ENCODE measurements at places on chromosomes 16 and 17. TPM values are rescaled to one million over a fixed set of nuclear protein-coding genes. Genes with fewer than 3 reads are reported as not detected.

Gene CCDC78
- total RNA-seq: 2.6 TPM

GRCh38 chr16:84583995-84584394 lies 33.9 kb downstream of the COTL1 start:
- no peak for DNase-seq

GRCh38 chr17:7755095-7755890 lies 37.7 kb downstream of the DNAH2 start:
- no peak for DNase-seq

- no peak for DNase-seq
Observed at GRCh38 chr17:61395983-61396585, 3.6 kb upstream of the TBX2 start.

- DNase-seq: no peak
Observed at GRCh38 chr17:27318633-27319032, 24.7 kb downstream of the WSB1 start.

Gene PYY
- total RNA-seq: 0.98 TPM

DNA sequence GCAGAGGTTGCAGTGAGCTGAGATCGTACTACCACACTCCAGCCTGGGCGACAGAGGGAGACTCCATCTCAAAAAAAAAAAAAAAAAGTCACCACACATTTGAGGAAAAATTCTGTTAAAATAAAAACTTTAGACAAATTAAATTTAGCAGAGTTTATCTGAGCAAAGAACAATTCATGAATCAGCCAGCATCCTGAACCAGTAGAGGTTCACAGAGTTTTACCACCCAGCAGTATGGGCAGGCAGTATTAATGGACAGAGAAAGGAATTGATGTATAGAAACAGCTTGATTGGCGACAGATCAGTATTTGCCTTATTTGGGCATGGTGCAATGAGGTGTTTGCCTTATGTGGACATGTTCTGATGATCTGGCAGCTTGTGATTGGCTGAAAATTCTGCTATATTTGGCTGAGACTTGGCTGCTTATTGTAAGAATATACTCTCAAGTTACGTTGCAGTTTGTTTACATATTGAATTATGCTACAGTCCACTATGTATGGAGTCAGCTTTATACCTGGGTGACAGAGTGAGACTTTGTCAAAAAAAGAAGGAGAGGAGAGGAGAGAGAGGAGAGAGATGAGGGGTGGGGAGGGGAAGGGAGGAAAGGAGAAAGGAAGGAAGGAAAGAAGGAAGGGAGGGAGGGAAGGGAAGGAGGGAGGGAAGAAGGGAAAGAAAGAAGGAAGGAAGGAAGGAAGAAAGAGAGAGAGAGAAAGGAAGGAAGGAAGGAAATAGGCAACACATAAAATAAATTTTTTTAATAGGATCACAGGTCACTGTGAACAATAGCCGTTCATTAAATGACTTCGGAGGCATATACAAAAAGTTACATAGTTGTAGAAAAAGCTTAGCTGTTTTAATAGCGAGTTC lies 14.6 kb downstream of the ABCC3 start:
- no peak for DNase-seq

- DNase-seq: no peak
Observed at GRCh38 chr17:17127156-17127555, 79.0 kb downstream of the PLD6 start.

Gene SHPK
- 17.4 TPM for total RNA-seq

DNA sequence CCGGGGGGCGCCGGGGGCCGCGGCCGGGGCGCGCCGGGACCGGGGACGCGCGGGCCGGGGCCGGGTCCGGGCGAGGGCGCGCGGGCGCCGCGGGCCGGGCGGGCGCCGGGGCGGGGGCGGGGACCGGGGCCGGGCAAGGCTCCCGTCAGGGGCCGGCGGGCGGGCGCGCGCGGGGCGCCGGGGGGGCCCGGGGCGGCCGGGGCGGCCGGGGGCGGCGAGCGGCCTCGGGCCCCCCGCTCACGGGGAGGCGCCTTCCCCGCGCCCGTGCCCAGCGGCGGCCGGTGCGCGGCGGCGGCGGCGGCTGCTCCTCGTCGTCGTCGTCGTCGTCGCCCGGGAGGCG lies 563 bp downstream of the ZCCHC14 start:
- DNase-seq: no peak

Gene NPIPA3
- total RNA-seq: 1.3 TPM

DNA sequence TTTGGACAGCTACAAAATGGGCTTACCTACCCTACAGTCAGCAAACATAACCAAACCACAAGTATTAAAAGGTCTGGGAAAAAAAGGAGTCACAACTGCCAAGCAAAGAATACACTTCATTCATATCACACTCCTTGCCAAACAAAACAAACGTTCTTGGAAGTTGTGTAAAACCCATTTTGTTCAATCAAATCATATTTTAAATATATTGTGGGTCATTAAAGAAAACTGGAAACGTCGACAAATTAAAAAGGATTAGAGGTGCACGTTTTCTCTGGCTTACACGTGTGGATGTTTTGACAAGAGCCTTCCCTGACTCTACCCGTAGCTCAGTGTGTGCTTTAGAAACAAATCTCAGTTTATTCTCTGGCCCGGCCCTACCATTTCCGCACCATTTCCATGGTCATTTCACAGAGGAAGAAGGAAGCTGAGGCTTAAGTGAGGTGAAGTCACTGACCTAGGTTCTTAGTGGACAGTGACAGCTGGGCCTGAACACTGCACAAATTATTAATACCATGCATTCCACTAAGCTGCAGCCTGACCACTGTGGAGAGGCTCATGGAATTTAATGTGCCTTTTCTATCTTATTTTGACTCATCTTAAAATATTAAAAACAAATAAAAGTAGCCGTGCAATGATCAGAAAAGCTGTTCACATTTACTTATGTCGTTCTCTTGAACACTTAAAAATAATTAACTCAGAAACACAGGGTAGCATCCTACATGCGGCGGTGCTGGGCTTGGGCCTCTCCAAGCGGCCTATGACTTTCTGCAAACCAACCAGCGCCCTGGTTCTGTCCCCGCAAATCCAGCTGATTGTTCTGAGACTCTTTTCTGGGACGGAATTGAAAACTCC lies 968 bp downstream of the CEP112 start:
- no peak for DNase-seq

DNA sequence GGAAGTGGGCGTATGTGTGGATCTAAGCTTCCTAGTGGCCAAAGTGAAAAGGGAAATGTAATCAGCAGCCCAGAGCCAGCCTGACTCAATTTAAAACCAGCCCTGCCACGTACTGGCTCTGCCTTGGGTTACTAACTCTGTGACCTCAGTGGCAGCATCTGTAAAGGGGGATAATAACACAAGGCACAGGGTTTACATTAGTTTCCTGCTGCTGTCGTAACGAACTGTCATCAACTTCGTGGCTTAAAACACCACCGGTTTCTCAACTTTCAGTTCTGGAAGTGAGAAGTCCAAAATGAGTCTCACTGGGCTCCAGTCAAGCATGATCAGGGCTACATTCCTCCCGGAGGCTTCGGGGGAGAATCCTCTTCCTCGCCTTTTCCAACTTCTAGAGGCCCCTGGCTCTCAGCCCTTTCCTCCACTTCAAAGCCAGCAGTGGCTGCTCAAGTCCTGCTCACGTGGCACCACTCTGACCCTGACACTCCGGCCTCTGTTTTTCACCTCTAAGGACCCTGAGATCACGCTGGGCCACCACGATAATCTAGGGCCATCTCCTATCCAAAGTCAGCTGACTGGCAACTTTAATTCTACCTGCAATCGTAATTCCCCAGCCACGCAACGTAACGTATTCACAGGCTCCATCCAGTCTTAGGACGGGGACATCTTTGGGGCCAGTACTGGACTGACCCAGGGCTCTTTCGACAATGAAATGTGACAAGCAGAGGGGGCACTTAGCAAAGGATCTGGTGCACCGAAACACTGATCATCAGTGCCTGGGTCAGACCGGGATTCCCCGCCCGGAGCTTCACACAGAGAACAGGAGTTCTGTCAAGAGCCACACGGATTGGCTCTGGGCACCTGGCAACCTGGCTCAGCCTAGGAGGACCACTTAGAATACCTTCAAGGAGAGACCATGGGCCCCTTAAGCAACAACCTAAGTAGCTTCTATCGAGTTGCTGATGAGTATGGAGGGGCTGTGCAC lies 14.5 kb downstream of the TMC6 start:
- DNase-seq: no peak

GRCh38 chr17:29060475-29060874 lies 17.5 kb downstream of the PIPOX start:
- DNase-seq: no peak

Gene PIPOX
- 1.3 TPM for total RNA-seq

Gene OTOA
- total RNA-seq: 0.96 TPM

- no peak for DNase-seq
Observed at GRCh38 chr16:57653936-57654335, 14.2 kb upstream of the ADGRG3 start.

GRCh38 chr17:66548158-66548557 lies 245.7 kb downstream of the PRKCA start:
- no peak for DNase-seq

Gene CHD3
- total RNA-seq: 90.0 TPM

Gene PAM16
- 52.4 TPM for total RNA-seq

Gene ZFPM1
- total RNA-seq: 2.9 TPM

- no peak for DNase-seq
Observed at GRCh38 chr16:11328172-11329070, 16.8 kb upstream of the RMI2 start.

All from breast epithelium (tissue), 4 donors.